Right kidney (tissue), 9 donors: ENCODE measurements at places on chromosomes 2 and 18.

GRCh38 chr2:3465844-3466481, 53.4 kb downstream of the ADI1 start:
- no peak for DNase-seq

GRCh38 chr2:24330161-24330560, 30.2 kb downstream of the ITSN2 start:
- no peak for DNase-seq

DNA sequence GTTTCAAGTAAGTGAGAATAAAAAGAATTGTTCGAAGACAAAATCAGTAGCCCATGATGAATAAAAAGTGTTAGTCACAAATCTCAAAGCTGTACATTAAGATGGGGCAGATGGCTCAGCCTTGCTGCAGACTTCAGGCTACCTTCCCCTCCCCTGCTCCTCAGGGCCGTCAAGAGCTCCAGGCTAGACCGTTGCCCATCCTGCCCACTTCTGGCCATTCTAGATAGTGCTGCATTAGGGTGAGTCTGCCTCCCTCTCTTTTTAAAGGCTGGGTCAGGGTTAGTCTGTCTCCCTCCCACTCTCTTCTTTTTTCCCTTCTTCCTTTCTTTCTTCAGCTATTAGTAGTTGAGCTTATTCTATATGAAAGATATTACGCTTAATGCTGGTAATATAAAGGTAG, 86.0 kb downstream of the MAPRE2 start:
- no peak for DNase-seq

DNA sequence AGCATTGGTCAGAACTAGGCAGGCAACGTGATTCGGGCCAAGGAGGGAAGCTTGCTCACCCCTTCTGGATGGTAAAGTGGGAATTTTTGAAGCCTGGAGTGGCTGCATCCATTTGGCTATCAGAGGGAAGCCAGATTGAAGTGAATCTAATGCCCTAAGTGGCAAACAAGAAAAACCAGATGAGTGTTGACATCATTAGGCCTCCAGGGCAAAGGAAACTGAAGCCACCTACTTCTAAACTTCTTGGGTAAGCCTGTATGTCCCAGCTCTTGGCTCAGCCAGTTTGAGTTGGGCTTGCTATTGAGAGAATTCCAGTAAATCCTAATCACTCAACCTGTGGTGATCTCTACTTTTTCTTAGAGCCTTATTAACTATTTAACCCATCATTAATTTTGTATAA, 20.9 kb downstream of the SOX11 start:
- no peak for DNase-seq

DNA sequence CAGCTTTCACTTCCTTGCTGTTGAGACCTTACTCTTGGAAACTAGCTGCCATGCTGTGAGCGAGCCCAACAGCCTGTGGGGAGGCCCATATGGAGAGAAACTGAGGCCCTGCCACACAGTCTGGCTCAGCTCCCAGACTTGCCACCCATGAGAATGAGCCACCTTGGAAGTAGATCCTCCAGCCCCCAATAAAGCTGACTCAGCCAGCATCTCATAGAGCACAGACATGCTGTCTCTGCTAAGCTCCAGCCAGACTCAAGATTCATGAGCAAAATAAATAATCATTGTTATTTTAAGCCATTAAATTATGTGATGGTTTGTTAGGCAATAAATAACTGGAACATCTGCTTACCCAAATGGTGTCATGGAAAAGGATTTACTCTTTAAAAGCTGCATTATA, 53.6 kb upstream of the DDX18 start:
- no peak for DNase-seq

- no peak for DNase-seq
Measured at GRCh38 chr2:204670756-204671155, 125.5 kb downstream of the PARD3B start.

- peak; percentile 87 for DNase-seq
Measured at GRCh38 chr2:232633413-232634205, at the start of gene EFHD1. TSS of gene EFHD1 (plus strand) at chr2:232633604. CDS start at chr2:232633705, 101 bp downstream.

- DNase-seq = no peak
Measured at GRCh38 chr18:47108373-47108772, 41.9 kb downstream of the HDHD2 start.

DNA sequence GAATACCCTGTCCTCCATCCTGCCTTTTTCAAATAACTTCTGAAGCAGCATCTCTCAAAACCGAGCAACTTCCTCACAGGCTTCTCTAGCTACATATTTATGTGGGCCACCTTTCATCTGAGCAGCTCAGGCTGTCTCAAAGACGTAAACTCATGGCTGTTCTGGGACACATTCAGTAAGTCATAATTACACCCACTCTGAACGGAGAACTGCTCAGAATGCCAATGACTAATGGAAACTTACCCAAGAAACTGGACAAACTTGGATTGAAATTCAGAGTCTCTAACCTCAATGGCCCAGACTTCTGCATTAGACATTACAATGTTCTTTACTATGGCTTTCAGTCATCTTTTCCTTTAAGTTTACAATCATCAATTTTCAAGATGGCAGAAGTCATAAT, 145.2 kb downstream of the RAD51AP2 start:
- DNase-seq = no peak

- no peak for DNase-seq
Measured at GRCh38 chr2:133716166-133716565, 147.9 kb upstream of the NCKAP5 start.

DNA sequence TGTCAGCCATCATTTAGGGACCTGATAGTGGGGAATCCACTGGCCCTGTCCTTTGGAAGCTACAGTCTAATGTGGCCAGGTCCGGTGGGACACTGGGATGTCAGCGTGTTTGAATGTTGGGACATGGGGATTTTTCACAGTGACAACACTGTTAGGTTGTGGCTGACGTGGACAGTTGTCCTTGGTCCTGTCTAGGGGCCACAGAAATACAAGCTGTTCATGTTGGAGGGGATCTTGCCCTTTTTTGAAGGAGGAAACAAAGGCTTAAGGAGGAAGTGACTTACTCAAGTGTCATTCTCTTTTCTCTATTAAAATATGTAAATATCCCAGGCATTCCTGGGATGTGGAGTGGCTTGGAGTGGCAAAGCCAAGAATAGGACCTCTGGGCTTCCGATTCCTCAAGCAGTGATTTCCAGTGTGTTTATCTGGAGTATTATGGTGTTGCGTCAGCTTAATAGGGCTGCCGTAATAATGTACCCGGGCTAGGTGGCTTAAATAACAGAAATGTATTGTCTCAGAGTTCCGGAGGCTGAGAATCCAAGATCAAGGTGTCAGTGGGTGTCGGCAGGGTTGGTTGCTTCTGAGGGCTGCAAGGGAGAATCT, 8.5 kb downstream of the ACOXL start:
- no peak for DNase-seq

GRCh38 chr18:36814994-36815393, 13.8 kb downstream of the TPGS2 start:
- no peak for DNase-seq

- no peak for DNase-seq
Measured at GRCh38 chr2:196515608-196516007, 123.9 kb upstream of the CCDC150 start.

- DNase-seq = no peak
Measured at GRCh38 chr2:234874347-234875046, 77.3 kb upstream of the SH3BP4 start.

DNA sequence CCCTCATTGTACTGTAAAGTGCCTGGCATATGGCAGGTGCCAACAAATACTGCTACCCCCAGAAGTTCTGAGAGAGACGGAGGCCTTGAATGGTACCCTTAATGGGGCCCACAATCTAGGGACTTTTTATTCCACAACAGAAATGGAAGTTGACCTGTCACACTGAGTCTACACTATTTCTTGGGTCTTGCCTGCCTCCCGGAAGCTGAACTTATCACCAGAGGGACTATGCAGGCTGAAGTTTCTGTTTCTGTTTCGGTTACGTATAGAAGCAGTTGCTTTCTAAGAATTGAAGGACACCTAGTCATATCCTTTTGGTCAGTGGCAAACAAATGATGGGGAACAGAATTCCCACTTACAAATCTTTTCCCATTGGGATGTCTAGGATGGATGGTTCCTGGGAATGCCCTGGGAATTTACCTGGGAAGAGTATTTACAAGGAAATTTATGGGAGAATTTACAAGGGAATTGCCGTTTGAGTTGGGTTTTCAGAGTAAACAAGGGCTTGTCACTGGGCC, 74.2 kb downstream of the HS1BP3 start:
- DNase-seq = no peak

DNA sequence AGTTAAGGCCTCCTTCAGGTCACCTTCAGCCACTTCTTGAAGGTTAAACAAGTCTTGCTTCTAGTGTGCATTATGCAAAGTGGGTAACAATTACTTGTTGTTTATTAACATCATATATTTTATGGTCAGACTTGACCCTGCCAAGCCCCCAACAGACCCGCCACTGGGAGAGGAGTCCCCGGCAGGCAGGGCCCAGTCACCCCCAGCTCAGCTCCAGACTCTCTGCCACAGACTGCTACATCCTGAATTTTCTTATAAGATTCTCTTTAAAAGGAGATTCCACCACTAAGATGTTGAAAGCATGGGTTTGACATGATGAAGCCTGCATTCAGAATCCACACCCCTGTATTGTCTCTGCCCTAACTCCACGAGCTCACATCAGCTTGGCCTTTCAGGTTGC, 174.3 kb upstream of the ARL4C start:
- no peak for DNase-seq

GRCh38 chr2:160486341-160486740, 7.3 kb downstream of the RBMS1 start:
- no peak for DNase-seq

GRCh38 chr2:232315923-232316299, 62.6 kb upstream of the ALPP start:
- DNase-seq = no peak

DNA sequence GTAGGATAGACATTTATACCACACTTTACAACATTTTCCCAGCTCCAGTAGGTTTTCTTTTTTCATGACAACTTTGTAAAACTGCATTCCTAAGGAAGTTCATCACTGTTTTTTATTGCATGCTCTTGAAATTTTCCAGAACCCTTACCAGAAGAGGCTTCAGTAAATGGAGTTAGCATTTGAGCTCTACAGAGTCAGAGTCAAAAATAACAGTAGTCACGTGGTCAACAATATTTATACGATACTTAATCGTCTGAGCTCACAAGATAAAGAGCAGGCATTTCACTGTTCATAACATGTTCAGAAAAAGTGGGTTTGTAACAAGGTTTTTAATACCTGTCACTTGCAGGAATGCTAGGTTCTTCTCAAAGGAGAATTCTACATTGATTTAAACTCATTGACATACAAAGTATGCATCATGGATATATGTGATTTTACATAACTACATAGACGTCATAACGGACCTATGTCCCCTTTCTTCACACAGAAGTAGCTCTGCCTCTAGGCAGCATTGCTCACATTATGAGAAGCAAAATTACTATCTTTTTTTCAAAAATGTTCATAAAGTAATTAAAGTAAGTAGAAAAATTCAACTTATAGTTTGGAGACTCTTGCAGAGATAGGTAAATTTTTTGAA, 187.0 kb upstream of the COL3A1 start:
- DNase-seq = peak; percentile 15

GRCh38 chr2:160267692-160268091, 67.6 kb upstream of the ITGB6 start:
- DNase-seq = no peak

- DNase-seq = no peak
Measured at GRCh38 chr2:238290091-238290509, 1.7 kb upstream of the PER2 start.

DNA sequence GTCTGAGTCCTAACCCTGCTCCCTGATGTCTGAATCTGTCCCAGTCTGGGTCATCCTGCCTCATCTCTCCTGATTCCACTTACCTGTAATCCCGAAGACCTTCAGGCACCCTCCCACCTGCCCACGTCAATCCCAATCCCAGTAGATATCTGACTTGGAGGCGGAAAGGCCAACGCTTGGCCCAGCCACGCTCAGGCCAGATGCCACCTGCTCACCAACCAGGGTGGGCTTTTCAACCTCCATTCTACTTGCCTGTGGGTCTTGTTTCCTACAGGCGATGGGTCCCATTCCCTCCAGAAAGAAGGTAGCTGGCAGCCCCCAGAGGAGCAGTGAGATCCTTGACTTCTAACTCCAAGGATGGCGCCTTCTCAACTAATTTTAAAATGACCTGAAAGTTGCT, 59.7 kb downstream of the INPP5D start:
- no peak for DNase-seq

GRCh38 chr2:237113026-237113795, 27.5 kb downstream of the COPS8 start:
- no peak for DNase-seq

DNA sequence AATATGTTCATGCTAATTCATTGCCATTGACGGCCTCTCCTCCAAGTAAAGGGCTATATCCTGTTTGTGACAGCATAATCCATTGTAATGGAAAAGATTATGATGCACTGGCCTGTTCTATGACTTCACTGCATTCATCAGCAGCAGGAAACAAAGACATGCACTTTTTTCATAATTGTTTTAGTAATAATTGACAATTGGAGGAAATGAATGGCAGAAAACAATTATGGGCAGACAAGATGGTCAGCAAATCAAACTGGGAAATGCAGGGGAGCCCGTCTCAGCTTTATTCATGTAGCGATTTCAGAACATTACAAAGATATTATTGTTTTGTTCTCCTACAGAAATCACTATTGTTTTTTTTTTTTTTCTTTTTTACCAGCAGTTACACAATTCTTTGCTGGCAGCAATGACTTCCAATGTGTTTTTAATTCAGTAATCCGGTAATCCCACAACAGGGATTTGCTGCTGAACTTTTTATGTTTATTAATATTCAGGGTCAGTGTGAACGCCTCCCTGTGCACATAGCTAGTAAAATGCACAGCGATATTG, 33.8 kb upstream of the RASGRP3 start:
- no peak for DNase-seq

DNA sequence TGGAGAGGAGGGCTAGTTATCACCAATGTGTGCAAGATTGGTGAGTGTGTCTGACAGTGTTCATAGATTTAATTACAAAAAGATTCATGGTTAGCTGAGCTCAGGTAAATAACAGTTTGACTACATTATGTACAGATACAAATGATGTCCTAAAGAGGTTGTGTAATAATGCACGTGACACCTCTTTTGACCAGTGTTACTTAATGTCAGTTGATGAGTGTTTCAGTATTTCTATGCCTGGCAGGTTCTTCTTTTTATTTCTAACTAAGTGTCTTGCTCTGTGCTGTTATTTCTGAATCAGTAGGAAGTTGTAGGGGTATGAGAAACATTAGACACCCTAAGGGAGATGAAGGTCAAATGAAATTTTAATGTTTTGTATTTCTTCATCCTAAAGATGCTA, 7.9 kb upstream of the INHBB start:
- DNase-seq = no peak

DNA sequence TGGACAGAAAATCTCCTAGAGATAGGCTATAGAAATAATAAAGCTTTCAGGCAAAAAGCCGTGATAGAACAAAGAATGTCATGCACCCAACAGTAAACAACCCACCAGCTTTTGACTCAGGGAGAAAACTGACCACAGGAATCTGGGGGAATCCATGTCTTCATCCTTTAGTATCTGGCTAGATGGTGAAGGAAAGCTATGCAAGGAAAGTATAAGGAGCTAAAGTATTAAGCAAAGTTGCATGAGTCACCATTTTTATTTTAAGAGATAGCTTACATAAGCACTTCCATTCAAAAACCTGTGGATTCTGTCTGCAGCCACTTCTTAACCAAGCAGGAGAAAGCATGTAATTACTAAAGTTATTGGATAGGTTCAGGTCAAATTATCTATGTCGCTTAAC, 363.8 kb downstream of the LRP1B start:
- no peak for DNase-seq

- DNase-seq = no peak
Measured at GRCh38 chr2:51145761-51146160, 113.8 kb upstream of the NRXN1 start.

- DNase-seq = no peak
Measured at GRCh38 chr2:54455131-54455562, 980 bp upstream of the SPTBN1 start.

GRCh38 chr2:120206022-120206581, 17.1 kb downstream of the TMEM185B start:
- no peak for DNase-seq
